ENCODE measurements at places on chromosomes 7 and 10. TPM values are rescaled to one million over a fixed set of nuclear protein-coding genes. Genes with fewer than 3 reads are reported as not detected.

TMEM273 gene
- 9.6 TPM for total RNA-seq

NOC3L gene
- total RNA-seq, result 22.5 TPM

WNT2 gene
- 17.1 TPM for total RNA-seq

GRCh38 chr10:92381543-92381954 is 90.6 kb downstream of the MARCHF5 start:
- DNase-seq, result no peak

DNA sequence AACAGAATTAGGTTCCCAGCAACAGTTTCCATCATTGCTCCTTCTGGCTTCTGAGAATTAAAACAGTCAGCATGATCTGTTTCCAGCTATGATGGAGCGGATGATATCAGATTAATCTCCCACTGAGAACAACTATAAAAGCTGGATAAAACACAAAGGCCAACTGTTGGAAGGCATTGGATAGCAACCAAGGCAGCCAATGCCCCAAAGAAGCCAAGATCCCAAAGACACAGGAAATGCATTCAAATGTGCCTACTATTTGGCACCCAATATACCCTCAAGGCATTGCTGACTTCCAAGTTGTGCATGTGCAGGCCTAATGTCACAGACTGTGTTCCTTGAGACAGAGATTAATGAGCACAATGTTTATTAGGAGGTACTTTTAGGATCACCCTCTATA is 259.3 kb downstream of the ARHGAP12 start:
- no peak for DNase-seq

DNA sequence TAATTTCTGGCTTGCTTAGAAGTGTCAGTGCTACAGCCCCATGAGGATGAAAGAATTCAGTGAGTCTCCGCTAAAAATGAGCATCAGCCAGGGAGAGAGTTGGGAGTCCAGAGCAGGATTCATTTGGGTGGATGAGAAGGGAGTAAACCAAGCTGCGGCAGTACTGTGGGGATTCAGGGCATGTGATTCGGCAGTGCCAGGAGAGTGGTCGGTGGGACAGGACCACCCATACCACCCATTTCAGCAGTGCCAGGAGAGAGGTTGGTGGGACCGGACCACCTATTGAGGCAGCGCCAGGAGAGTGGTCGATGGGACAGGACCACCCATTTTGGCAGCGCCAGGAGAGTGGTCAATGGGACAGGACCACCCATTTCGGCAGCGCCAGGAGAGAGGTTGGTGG is 144.2 kb downstream of the CELF2 start:
- no peak for DNase-seq

GRCh38 chr7:48497521-48497920 is 326.3 kb downstream of the ABCA13 start:
- DNase-seq, result no peak

GRCh38 chr10:90227217-90227656 is 525.8 kb downstream of the KIF20B start:
- no peak for DNase-seq

Measured in thoracic aorta (tissue), 2 donors.